ENCODE measurements at places on chromosomes 12 and 14.

- DNase-seq: no peak
Observed at GRCh38 chr14:83253870-83254269, 1720.2 kb upstream of the SEL1L start.

DNA sequence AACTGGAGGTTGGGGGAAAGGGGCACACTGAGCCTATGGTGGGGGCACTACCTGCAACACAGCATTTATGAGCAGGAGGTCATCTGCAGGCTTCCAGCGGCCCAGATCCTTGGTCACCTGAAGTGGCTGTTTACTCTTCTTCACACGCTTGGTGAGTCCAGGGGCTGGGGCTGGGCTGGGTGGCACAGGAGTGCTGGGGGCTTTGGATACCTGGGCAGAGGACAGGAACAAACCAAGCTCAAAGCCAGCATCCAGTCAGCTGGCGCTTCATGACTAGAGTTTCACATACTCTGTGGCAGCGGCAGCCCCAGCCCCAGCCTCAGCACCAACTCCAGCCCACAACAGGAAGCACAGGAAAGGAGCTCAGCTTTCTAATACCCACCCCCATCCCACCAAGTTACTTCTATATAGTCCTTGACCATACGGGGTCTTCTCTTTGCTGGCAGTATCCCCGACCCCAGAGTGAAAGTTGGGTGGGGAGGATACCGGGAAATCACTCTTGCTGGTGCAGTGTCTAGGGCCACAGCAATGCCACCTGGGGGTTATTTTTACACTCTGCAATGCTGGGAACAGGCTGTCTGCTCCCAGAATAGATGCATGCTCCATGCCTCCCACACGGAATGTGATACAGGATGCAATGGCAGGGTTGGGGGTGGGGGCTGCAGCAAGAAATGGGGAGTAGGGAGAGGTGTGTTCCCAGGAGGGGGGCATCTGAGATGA is 3.1 kb downstream of the MCRS1 start:
- DNase-seq: no peak

DNA sequence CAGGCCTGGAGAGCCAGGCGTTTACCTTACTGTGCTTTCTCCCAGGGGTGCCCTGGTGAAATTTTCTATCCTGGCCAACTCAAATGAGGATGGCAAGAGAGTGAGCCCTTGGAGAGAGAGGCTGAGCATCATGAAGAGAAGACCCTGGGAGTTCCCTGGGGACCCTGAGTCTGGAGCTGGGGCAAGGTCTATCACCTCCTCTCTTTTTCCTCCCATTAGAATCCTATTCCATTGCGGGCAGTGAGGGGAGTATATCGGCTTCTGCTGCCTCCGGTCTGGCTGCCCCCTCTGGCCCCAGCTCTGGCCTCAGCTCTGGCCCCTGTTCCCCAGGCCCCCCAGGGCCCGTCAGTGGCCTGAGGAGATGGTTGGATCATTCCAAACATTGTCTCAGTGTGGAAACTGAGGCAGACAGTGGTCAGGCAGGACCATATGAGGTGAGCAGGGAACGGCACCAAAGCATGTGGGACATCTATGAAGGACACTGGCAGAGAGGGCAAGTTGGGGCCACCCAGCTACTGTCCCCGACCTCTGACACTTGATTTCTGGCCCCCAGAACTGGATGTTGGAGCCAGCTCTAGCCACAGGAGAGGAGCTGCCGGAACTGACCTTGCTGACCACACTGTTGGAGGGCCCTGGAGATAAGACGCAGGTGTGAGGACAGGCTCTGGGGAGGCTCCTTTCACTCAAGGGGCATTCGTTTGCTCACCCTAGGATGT is 1.6 kb downstream of the ARHGEF25 start:
- DNase-seq: no peak

GRCh38 chr12:116600959-116601918 is 42.1 kb downstream of the MAP1LC3B2 start:
- DNase-seq: no peak

- DNase-seq: no peak
Observed at GRCh38 chr14:90111895-90112534, 50.2 kb downstream of the KCNK13 start.

DNA sequence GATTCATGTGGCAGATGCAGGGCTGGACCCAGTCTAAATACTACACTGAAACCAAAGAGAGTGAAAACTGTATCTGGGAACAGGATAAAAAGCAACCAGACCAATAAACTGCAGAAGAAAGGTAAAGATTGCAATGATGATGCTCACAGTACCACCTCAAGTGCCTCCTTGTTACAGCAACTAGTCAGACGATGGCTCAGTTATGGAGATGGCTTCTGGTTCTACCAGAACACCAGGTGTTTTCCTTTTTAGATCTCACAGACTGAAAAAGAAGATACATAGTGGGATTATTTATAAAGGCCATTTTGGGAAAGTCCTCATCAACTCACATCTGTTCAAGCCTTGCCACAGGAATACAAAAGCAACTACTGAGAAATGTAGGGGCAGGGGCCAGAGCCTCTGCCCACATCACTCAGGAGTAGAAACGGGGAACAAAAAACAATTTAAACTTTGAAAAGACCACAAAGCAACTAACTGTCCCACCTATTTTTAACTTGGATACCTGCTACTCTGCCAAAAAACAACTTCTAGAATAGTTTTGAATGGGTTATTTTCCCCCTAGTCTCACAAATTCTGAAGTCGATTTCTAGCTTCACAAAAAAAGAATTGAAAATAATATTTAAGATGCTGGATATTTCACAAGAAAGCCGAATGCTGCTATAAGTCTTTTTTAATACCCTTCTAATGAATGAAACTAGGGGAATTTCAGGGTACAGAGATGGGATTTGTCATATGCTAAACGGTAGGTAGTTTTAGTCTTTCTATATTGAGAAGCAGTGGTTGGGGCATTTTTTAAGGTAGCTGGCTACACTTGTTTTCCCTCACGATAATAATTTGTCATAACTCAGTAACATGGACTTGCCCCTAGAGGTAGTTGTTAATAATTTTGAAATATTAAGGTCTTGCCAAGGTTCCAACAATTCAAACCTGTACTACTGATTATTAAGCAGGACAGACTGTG is 197.2 kb upstream of the TMPO start:
- no peak for DNase-seq

DNA sequence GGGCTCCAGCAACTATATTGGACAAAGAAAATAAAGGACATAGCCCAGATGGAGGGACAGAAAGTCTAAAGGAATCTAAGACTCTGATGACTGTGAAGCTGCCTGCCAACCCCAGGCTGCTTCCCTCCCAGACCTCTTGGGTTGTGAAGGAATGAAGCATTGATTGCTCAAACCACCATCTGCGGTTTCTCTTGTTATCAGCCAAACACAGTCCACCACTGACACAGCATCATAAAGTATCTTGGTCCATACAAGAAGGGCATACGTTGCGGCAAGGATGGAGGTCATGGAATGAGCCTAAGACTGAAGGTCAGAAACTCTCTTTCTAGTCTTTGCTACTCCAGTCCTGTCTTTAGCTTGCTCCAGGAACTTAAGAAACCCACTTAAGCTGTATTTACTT is 58.5 kb upstream of the PLXNC1 start:
- DNase-seq: no peak

DNA sequence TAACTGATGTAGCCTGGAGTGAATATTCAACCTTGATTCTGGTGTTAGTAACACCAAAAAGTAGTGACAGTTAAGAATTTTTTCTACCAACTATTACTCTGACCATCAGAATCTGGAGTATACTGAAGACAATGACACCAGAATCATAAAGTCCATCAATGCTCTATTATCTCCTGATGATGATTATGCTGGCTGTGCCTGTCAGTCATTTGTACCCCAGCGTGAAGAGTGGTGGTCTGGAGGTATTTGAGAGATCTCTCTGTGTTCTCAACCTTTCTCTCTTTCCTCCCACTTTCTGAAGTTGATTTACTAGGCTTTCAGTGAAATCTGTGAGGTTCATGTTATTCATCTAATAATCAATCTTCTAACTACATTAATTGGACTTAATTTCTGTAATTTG is 615.4 kb downstream of the SLC16A7 start:
- no peak for DNase-seq

GRCh38 chr12:69866698-69867097 is 41.7 kb downstream of the MYRFL start:
- no peak for DNase-seq

DNA sequence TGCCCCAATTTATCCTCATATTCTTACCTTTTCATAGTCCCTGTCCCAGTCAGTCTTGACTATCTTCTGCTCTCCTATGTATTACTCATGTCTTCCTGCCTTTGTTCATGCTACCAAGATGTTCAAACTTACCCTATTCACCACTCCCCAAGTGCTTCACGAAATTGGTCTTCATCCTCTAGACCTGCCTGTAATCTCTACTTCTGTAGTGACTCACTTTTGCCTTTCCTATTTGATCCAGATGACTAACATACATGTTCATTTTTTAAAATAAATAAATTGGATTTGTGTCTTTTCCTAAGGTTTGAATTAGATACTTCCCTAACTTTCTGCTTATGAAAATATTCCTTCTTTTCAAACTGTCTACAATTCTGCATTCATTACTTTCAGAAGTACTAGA is 107.7 kb upstream of the PPM1H start:
- DNase-seq: no peak

DNA sequence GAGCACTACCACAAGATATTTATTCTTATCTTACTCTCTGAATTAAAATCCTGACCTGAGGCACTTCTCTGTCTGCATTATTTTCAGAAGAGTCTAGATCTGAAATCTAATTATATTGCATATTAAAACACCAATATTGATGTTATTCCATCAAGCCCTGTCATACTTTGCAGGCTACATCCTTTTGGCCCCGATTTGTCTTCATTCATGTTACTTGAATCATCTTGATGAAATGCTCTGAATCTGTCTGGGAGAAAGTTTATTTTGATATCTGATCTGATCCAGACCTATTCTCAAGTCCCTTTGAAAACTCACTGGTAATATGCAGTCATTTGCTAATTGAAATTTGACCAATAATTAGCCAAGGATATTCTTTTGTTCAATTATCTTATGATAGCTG is 79.9 kb downstream of the BBS10 start:
- no peak for DNase-seq

DNA sequence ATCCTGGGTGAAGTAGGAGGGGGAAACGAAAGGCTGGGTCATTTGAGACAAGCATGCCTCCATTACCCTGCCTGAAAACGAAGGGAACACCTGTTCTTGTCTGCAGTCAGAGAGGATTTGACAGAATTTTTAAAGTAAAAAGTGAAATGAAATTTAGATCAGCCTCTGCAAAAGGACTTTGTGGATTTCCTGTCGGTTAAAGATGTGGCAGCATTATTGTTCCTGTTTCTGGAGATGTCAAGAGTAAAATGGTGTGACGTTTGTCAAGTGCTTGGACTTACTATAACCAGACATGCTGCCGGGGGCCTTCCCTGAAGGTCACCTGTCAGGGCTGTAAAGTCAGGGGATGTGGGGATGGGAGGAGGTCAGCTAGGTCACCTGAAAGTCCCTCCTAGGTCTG is 32.0 kb downstream of the NRXN3 start:
- DNase-seq: no peak

GRCh38 chr12:56244494-56244893 is 13.7 kb downstream of the ANKRD52 start:
- no peak for DNase-seq

DNA sequence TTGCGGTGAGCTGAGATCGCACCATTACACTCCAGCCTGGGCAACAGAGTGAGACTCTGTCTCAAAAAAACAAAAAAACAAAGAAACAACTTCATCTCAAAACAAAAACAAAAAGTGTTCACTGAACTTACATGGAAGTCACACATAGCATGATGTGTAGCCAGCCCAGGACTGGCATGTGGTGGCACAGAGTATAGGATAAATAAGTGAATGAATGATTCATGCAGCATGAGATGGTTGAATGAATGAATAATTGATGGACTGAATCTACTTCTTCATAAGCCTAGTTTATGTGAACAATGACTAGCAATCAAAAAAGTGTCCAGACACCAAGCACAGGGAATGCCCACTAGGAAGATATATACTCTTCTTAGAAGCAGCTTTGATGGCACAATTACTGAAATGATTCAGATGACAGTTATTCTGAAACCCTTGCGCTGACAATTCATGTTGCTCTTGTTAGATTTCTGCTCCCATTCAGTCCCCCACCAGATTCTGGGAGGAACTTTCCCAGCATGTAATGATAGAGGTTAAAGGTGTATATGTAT is 31.6 kb upstream of the SERPINA6 start:
- no peak for DNase-seq

GRCh38 chr14:74346341-74346740 is 1.9 kb upstream of the VRTN start:
- no peak for DNase-seq

Data from activated naive CD8-positive, alpha-beta T cell treated with anti-CD3 and anti-CD28 coated beads, Interleukin-2, amount 50 U/mL, for 16 hours (primary cell).